ENCODE measurements at places on chromosomes 11 and 22. TPM values are rescaled to one million over a fixed set of nuclear protein-coding genes. Genes with fewer than 3 reads are reported as not detected.

- DNase-seq = no peak
These were observed 630.4 kb downstream of the OPCML start for GRCh38 chr11:132901638-132902471.

DNA sequence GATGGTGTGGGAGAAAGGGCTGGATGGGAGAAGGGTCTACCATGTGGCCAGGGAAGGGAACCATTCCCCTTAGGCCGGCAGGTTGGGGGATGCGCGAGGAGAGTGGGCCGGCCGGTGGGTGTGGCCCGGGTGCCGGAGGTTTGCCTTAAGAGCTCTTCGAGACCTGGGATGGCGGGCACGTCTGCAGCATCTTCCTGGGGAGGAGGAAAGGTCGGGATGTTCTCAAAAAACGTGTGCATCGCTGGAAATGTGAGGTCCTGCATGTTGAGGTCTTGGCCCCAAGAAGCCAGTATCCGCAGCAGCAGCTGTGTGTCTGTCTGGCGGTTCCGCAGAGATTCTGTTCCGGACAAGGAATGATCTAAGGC, 1.4 kb downstream of the NAV2 start:
- no peak for DNase-seq

GRCh38 chr11:2459796-2460531, 15.2 kb downstream of the KCNQ1 start:
- DNase-seq = no peak

- DNase-seq = no peak
These were observed 27.5 kb downstream of the KCNJ4 start for GRCh38 chr22:38427465-38427864.

DNA sequence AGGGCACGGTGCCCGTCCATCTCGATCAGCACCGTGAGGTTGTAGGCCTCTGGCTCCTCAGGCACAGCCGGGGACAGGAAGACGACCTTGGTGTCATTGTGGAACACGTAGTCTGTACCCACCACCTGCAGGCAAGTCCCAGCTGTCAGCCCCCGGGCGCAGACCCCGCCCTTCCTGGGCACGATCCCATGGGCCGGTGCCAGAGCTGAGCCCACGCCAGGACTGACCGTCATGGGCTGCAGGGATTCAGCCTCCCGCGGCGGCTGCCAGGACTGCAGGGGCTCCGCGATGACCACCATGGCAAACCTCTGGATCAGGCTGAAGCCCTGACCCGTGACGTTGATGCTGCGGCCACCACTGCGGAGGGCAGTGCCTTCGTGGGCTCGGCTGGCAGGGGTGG, 11.8 kb upstream of the MAPK11 start:
- no peak for DNase-seq

DNA sequence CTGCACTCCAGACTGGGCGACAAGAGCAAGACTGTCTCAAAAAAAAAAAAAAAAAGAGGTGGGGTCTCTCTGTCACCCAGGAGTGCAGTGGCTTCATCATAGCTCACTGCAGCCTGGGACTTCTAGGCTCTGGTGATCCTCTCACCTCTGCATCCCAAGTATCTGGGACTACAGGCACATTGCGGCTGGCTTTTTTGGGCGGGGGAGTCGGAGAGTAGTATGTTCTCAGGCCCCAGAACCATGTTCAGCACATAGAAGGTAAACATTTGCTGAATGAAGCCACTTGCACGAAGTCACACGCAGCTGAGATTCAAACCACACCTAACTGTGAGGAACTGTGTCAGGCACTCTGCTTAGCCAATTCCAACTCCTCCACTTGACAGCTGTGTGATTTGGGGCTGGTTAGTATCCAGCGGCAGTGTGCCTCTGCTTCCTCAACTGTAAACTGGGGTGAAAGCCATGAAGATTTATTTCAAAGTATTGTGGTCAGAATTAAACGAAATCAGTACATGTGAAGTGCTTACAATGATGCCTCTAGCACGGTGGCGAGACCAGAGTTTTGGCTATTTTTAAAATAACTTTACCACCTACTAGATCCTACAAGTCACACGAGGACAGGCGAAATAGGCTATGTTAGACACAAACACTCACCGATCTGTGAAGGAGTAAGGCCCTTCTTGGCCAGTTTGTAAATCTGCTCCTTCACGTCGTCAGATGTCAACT, 789 bp downstream of the RPS13 start:
- DNase-seq = peak; percentile 9

The APOL2 gene
- total RNA-seq = 103 TPM

The OR51B2 gene
- total RNA-seq = not detected

All from CD4-positive, alpha-beta memory T cell (primary cell).